ENCODE measurements at places on chromosomes 12 and 14.

DNA sequence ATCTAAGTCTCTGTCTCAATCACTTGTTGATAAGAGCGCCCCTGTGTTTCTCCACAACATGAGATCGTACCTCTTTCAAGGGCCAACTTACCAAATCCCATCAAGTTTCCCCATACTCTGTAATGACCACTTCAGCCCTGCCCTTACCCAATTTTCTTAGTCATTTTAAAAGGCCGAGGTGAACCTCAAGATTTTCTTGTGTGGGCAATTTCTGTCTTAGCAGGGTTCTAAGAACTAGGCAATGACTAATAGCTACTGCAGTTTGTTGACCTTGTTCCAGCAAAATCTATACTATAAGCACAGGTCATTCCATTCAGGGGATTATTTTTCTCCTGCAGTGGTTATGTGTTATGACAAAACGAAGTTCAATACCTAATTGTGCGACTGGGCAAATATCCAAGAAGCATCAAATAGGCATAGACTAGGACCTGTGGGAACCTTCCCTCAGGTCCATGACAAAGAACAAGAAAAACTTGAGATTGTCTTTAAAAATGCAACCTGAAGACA, 359.8 kb downstream of the PCNX1 start:
- DNase-seq, result no peak

DNA sequence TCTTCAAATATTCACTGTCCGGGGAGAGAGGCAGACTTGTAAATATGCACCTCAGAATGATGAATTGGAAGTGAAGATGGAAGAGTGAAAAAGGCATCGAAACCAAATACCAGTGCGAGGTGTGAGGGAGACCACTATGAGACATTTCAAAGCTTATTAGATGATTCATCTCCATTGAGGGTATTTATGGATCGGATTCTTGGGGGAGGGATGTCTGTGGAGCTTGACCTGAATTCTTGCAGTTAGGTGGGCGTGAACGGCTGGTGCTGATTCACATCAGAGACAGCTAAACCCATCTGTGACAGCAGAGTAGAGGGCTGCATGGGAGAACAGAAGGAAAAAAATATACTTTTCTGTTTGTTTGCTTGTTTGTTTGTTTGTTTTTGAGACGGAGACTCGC, 677.2 kb downstream of the AACS start:
- DNase-seq, result no peak

DNA sequence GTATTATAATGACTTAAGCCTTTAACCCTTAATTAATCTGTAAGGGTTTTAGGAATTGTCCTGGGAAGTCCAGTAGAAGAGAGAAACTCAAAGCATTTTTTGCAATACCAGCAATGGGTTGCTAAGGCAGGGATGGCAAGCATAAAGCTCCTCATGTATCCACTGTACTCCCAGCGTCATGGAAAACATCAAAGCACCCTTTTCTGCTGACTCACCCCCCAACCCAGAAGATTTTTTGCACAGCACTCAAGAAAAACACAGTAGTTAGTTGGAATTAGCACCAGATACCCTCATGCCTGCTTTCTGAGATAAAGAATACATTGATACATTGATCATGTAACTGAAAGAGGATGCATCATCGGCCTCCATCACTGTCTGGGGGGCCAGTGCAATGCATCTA, 199.1 kb upstream of the CNOT2 start:
- DNase-seq, result no peak

- no peak for DNase-seq
Measured at GRCh38 chr12:120099738-120100137, 16.8 kb downstream of the RAB35 start.

- no peak for DNase-seq
Measured at GRCh38 chr14:95485222-95485819, 31.1 kb downstream of the SYNE3 start.

DNA sequence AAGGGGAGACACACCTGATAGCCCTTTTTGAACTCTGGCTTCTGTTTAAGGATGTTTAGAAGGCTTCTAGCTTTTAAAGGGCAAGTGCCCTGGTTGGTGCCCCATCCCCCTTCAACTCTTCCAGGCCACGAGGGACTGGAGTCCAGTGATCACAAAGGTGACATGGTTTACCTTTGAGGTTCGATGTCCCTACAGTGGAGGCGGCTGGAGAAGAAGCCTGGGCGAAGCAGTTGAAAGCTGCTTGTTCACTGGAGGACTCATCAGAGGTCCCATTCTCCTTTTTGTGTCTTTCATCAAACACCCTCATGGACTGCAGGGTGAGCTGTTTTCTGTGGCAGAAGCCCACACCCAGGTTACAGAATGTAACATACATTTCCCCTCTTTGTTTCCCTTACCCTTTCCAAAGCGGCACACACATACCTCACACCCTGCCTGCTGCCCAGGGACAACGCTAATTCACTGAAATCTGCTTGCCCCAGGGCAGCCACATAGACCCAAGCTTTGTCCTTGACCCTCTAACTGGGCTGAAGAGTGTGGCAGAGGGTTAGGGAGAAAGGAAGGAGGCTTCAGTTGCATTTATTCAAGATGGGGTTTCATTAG, 7.7 kb downstream of the TBX3 start:
- DNase-seq, result no peak

- no peak for DNase-seq
Measured at GRCh38 chr12:13144266-13144828, 40.9 kb upstream of the GSG1 start.

DNA sequence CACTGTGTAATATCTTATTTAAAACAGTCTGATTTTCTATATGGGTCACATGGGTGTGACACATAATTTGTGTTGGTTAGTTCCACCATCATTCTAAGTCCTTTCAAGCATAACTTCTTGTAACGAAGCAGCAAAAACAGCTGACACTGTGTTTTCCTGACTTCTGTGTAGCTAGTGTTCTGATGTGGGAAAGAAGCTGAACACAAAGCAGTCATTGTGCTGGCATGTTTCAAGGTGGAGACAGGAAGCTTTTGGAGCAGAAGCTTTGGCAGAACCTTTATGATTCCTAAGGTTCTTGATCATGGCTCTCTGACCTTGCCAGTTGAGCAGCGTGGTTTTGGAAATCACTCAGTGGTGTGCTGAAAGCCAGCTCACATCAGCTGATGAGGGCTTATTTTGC, 351.7 kb upstream of the MDGA2 start:
- no peak for DNase-seq

GRCh38 chr14:22472935-22473854, 115.8 kb downstream of the DAD1 start:
- DNase-seq, result peak; percentile 77

DNA sequence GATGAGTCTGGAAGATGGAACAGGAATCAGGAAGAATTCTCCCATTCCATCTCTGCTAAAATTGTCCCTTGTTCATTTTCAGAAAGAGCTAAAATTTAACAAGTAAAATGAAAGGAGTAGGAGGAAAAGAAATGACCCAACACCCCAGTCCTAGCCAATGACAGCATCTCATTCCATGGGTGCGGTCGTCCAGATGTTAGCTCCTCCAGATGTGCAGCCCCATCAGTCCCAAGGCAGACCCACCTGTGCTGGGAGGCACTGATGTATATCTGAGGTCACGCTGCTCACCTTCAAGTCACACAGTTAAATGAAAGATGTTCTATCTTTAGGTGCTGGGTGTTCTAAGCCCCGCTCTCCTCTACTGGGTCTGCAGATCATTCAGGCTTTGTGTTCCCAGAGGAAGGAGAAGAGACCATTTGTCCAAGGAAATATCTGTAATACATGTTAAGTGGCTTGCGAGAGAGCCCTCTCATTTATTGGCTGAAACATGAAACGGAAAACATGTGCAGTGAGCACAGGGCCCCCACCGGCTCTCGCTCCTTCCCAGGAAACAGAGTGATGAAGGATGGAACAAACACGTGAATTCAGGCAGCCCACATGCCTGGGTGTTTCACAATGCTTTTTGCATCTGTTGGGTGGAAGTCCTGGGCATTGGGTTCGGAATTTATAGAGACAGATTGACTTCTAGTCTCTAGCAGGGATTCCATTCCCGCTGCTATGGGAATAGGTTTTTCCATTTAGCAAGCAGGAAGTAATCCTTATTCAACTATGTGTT, 294.6 kb downstream of the NUAK1 start:
- no peak for DNase-seq

- no peak for DNase-seq
Measured at GRCh38 chr14:61470261-61470960, 149.0 kb downstream of the PRKCH start.

DNA sequence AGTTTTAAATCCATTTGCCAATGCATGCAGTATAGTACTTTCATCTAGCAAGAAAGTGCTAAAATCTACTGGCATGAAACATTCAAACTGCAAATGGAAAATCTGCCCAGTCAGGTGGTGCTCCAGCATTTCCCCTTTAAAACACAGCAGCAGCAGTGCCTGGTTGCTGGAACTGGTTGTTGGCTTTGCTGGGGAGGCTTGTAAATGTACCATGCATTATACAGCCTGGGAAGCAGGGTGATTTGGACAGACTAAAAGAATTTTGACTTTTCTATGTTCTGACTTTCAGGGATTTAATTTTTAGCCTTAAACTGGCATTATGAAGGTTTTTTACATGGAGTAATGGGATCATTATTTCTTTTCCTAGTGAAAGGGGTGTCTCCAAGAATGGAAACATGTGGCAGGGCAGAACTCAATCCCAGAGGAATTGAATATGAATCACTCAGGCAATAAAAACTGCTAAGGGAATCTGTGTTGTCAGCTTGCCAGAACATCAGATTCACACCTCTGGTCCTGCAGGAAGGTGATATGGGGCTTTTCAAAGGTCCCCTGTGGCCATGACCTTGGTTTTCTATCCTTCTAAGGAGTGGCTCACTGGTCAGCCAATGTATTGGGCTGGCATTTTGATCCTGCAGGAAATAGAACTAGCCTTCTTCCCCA, 9.0 kb upstream of the PAX9 start:
- DNase-seq, result no peak

DNA sequence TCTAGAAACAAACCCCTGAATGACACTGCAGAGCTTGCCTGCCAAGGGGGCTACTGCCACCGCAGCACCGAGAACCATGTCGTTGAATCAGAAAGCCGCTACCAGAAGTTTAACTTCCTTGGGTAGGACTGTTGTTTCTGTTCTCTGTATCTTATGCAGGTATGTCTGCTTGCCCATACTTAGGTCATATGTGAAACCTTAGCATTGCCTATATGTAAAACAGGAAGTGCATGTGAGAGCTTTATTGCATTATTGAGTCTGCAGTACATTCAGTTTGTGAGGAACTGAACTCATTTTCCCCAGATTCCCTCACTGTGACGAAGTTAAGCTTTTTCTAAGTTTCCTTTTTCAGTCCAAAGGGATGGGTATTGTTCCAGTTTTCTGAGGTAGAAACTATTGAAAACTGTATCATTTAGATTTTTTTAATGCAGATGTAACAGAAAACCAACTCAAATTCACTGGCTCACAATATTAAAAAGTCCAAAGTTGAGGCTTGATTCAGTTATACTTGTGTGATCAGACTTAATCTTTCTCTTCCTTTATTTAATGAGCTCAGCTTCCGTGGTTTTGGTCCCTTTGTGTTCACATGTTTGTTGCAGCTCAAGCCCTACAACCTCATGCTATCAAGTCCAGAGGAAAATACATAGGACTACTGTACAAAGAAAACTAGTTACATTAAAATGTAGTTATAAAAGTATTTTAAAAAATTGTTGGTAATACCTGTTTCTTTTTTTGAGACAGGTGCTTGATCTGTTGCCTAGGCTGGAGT, 6.9 kb downstream of the FBXO34 start:
- DNase-seq, result no peak

DNA sequence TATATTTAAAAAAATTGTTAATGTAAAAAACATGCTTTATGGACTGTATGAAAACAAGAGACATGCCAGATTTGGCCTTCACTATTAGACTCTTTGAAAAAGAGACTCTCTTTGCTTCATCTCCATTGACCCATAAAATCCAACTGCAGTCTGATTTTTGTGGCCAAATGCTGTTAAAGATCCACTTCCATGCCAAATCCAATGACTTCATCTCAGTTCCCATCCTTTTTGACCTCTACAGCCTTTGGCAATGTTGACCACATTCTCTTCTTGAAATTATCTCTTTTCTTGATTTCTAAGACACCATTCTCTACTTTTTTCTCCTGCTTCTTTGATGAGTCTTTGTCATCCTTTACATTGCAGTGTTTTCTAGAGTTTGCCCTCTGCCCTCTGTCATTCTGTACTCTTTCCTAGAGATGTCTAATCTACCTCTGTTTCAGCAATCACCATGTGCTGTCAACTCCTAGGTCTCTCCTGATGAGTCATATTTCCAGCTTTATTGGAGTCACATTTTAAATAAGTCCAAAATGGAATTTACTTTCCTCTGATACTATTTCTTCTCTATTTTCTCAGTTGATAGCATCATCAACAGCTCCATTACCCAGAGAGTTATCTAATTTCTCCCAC, 2.4 kb downstream of the TMPRSS12 start:
- DNase-seq, result no peak

GRCh38 chr12:50101663-50102062, 2.1 kb upstream of the GPD1 start:
- DNase-seq, result peak; percentile 49

DNA sequence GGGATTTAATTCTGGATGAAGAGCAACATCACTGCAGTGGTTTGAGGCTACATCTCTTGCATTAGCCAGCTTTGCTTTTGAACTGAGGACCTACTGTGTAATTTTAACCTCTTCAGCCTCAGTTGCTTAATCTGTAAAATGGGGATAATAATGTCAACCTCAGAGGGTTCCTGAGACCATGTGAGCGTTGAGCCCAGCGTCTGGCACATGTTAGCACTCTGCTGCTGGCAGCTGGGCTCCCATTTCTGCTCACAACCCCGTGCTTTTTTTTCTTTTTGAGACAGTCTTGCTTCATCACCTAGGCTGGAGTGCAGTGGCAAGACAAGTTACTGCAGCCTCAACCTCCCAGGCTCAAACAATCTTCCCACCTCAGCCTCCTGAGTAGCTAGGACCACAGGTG, 31.6 kb downstream of the TESC start:
- no peak for DNase-seq

- DNase-seq, result no peak
Measured at GRCh38 chr14:60303745-60304144, 54.7 kb downstream of the PPM1A start.

GRCh38 chr14:22838631-22839041, 2.3 kb downstream of the MMP14 start:
- DNase-seq, result no peak

DNA sequence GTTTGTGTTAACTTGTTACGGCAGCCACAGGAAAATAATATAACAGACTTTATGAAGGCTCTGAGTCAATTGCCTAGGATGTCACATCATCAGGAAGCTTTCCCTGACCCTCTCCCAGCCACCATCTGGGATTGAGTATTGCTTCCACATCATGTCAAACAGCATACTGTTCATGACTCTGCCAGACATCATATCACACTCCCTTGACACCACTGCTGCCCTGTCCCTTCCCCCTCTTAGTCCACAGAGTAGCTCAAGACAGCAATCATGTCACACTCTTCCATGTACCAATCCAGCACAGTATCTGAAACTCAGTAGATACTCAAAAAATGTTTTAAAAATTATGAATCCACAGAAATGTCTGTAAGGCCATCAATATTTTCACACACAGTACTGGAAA, 168.0 kb downstream of the PIK3C2G start:
- no peak for DNase-seq

DNA sequence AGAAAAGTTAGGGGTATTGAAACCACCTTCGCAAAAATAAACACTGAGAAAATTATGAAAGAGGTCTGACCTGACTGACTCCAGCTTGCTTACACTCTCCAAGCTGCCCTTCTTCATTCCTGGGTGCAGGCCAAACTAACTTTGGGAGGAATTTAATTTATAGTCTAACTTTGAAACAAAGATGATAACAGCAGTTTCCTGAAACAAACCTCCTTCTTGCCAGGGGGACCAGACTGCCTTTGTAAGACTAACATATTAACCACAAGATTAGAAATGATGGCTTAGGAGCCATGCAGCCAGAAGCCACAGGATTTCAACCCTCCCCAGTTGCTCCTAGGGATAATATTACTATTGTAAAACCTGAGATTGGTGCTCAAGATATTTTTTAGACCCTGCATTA, 13.8 kb upstream of the EEA1 start:
- DNase-seq, result no peak

Data from globus pallidus (tissue), 1 donor.